NCI-H69 (cell line): ENCODE measurements at places on chromosomes 1 and 21.

DNA sequence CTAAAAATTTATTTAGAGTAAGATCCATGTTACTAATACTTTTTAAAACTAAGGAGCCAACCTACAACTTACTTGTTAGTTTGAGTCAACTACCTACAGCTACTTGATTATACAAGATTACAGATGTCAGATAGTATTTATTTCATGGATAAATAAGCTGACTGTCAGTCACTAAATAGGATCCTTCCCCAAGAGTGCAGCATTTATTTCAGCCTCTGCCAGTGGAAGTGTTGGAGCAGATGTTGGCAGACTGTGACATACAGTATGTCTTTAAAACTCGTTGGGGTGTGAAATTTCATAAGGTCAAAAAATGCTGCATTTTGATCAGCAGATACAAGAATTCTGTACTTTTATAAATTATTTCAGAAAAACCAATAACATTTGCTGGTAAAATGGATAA, 156.2 kb downstream of the AKT3 start:
- DNase-seq, result peak; percentile 73

DNA sequence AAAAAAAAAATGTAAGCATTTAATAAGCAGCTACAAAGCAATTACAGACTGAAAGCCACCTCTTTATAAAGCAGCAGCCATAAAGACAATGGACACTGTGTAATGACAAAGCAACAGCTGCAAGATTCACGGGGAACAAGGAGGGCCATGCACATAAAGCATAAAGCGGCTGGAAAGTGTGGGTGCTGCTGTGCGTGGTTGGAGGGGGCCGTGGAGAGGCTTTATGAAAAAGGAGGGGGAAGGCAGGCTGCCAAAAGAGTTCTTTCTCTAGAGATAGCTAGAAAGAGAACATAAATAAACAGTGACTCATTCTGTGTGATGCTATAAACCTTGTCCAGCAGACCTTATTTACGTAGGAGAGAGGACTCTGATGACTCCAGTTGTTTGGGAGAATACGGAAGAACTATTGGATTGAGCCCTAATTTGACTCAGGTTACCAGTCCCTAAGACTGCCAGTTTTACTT, 49.3 kb downstream of the ADAMTS1 start:
- DNase-seq, result peak; percentile 77

GRCh38 chr21:33246506-33246905, 16.8 kb downstream of the IFNAR2 start:
- no peak for DNase-seq

- DNase-seq, result no peak
Measured at GRCh38 chr1:227185291-227185690, 133.0 kb downstream of the CDC42BPA start.

DNA sequence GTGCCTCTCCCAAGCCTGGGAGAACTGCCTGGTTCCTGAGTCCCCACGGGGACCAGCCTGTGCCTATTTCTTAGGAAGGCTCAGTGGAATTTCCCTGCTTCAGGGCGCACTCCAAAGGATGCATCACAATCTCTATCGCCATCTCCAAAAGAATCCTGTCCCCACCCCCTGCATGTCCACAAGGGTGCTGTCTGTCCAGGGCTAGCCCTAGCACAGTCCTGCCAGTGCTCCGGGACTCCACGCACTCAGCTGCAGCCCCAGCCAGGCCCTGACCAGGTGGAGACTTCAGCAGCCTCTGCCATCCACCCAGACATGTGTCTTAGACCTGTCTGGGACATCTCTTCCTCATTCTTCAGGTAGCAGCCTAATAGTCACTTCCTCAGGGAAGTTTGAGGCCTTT, 199.7 kb downstream of the GRIK3 start:
- DNase-seq, result no peak

GRCh38 chr1:79325705-79326104, 319.2 kb upstream of the ADGRL4 start:
- no peak for DNase-seq

- no peak for DNase-seq
Measured at GRCh38 chr1:178566187-178566586, 53.3 kb downstream of the TEX35 start.

- no peak for DNase-seq
Measured at GRCh38 chr21:35319684-35320283, 270.7 kb upstream of the RUNX1 start.

- no peak for DNase-seq
Measured at GRCh38 chr1:111639602-111640198, 20.1 kb downstream of the RAP1A start.

DNA sequence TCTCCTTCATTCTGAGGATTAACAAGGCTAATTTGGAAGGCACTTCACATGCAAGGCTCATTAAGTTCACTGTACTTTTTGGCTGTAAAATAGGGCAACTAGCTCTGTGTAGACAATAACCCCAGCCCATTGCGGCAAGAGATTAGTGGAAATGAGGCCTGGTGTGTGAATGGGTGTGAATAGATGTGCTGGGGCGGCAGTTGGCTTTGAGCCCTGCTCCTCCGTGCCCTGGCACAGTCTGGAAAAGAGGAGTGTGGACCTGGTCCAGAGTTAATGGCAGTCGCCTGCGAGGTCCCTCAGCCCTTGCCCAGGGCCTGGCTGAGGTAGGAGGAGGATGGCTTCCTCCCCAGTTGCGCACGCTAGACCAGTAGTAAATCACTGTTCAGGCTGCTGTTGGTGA, 4.8 kb downstream of the KISS1 start:
- no peak for DNase-seq

GRCh38 chr21:37986751-37987399, 70.6 kb upstream of the KCNJ6 start:
- DNase-seq, result peak; percentile 99

DNA sequence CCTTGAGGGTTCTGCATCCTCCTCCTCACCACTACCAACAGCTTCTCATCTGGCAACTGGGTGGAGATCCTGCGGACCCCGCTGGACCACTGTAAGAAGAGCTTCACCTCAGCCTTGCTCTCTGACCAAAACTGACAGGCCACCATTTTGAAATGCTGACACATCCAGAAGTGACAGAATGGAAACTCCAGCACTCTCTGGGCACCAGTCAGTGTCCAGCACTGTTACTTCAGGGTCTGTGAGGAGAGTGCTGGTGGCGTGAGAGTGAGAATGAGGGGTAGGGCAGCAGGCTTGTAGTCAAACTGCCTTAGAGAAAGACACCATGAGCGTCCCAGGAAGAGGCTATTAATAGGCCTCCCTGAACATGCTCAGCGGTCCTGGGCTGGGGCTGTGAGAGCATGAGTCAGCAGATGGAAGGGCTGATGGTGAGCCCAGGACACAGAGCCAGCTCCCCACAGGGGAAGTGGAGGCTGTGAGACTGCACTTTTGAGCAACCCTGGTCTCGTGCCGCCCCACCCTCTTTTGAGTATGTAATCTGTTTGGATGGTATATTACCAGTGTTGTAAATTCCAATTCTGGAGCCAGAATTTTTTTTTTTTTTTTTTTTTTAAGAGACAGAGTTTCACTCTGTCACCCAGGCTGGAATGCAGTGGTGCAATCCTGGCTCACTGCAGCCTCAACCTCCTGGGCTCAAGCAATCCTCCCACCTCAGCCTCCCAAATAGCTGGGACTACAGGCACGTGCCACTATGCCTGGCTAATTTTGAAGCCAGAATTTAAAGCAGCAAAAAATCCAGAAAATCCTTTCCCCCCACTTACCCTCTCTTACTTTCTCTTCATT, 34.4 kb upstream of the SLC30A1 start:
- no peak for DNase-seq

GRCh38 chr1:214244841-214245240, 36.1 kb upstream of the SMYD2 start:
- no peak for DNase-seq

- DNase-seq, result no peak
Measured at GRCh38 chr1:230495076-230495475, 68.9 kb upstream of the PGBD5 start.

- DNase-seq, result no peak
Measured at GRCh38 chr21:36235058-36235582, 78.5 kb downstream of the DOP1B start.

DNA sequence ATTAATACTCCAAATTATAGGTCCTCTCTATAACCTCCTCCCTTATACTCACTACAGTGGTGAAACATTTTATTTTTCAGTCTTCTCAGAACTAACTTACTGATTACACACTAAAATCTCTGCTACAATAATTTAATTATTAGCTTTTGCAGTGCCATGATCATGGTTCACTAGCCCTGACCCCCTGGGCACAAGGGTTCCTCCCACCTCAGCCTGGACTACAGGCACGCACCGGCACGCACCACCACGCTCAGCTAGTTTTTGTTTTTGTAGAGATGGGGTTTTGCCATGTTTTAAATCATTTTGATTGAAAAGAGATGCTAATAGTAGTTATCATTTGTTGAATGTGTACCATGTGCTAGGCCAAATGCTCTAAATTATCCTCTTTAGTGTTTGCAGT, 6.3 kb downstream of the PATJ start:
- no peak for DNase-seq

GRCh38 chr21:37367336-37367702, 746 bp downstream of the DYRK1A start:
- peak; percentile 63 for DNase-seq

DNA sequence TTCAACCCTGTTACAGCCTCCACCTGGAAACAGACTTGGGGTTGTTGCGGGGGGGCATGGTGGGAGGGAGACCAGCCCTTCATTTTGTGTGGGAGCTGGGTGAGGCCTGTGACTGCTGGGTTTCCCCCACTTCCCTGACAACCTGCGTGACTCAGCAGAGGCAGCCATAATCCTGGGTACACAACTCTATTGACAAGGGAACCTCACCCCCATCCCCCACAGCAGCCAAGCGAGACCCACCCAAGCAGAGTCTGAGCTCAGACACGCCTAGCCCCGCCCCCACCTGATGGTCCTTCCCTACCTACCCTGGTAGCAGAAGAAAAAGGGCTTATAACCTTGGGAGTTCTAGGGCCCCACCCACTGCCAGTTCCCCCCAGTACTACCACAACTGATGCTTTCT, 8.0 kb upstream of the CCDC190 start:
- DNase-seq, result peak; percentile 63

DNA sequence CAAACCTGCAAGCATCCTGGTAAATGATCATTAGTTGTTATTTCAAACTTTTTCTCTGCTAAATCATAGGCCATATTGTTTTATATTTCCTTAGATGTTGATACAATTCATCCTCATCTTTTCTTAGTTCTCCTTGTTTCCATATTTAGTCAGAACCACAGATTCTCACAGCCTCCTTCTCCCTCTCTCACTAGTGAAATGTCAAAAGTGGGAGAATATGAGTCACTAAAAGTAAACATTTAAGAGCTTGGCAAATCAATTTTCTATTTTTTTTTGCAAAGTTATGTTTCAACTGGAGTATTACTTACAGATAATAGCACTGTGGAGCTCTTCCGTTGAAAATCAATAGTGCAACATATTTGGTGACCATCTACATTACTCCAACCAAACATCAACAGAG, 308.8 kb downstream of the COL11A1 start:
- no peak for DNase-seq

DNA sequence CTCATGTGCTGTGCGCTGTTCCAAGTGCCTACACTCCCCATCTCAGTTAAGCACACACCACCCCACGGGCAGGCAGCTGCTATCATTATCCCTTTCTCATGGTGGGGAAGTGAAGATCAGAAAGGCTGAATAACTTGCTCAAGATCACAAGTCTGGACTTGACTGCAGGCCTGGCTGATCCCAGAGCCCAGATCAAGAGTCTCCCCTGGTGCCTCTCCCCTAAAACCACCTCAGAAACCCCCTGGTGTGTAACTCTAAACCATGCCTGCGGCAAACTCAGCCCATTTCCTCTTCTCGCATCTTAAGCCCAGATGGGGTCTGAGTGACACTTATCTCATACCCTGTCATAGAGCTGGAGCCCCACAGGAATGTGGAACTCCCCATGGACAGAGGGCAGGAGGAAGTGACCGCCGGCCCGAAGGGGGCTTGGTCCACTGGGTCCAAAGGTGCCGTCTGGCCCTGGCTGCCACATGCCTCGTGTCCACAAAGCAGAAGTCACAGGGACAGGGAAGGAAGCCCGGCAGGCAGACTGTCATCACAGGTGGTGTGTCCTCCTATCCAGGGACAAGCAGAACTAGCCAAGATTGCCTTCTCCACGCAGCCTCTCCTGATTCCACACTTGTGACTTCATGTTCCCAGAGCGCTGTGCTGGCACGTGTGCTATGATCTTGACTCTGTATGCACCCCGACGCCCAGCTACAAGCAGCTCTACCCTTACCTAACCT, 92.1 kb downstream of the SYF2 start:
- peak; percentile 14 for DNase-seq

GRCh38 chr1:117015724-117016123, 14.2 kb downstream of the CD101 start:
- peak; percentile 95 for DNase-seq

GRCh38 chr1:7821282-7821681, 31.6 kb downstream of the UTS2 start:
- no peak for DNase-seq

DNA sequence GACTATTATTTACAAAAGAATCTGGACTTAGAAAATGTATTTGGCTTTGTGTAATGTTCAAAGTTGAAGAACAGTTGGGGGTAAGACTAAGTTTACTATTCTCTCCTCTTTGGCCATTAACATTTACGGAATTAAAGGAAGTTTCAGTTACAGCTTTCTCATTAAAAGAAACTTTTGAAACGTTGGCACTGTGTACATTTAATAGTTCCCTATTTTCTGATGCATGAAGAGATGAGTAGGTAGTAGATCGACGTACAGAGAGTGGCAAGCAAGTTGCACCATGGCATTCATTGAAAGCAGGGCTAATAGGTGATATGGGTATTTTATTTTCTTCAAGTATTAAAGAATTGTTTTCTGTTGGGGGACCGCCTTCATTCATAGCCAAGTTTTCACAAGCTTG, 3.2 kb downstream of the ASPM start:
- DNase-seq, result no peak

- DNase-seq, result no peak
Measured at GRCh38 chr1:32684167-32684811, 18.3 kb downstream of the SYNC start.

- no peak for DNase-seq
Measured at GRCh38 chr1:19454265-19455146, 30.8 kb downstream of the CAPZB start.

DNA sequence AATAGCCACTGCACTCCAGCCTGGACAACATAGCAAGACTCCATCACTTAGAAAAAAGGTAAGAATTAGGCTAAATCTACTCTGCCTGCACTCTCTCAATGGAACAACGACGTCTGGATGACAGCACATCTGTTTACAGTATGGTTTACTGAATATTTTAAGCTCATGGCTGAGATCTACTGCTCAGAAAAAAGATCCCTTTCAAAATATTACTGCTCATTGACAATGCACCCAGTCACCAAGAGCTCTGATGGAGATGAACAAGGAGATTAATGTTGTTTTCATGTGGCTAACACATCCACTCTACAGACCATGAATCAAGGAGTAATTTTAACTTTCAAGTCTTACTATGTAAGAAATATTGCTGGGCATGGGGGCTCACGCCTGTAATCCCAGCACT, 58.0 kb downstream of the SLC27A3 start:
- DNase-seq, result no peak

DNA sequence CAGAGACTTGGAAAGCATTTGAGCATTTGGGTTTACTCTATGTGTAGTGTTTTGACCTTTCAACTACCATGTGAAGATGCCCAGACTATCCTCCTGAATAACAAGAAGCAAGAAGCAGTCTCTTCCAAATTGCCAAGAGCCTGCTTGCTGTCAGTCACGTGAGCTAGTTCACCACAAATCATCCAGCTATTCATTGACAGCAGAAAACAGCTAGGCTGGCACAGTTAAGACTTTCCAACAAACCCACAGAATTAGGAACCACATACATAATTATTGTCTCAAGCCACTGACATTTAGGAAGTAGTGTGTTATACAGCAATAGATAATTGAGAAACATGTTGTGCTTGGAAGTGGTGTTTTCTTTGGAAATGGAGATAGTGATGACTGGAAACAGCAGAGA, 1652.0 kb downstream of the NCAM2 start:
- DNase-seq, result no peak
